Spinal cord (tissue), 10 donors: ENCODE measurements at places on chromosomes 1 and 21. TPM values are rescaled to one million over a fixed set of nuclear protein-coding genes. Genes with fewer than 3 reads are reported as not detected.

DNA sequence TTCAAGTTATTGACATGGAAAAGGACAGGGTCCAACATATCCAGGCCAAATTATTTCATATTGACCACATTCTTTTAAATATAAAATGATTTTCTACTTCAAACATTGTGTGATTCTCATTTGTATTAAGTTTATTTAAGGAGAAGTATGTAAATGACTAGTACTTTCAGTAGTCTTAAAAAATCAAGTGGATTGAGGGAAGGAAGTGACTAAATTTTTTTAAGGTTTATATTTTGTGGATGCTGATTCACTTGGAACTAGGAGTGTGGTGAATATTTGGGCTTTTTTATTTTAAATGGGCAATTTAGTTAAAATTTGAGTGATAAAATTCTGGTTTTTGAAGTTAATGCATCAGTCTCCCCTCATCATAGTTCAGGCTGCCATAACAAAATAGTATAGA is 10.1 kb downstream of the PRRC2C start:
- no peak overlapping the region for H3K27ac ChIP-seq
- H3K4me3 ChIP-seq: no peak overlapping the region
- no peak for DNase-seq
- H3K27me3 ChIP-seq: no peaks in the 10 kb centered on the region
- H3K36me3 ChIP-seq: no peaks in the 10 kb centered on the region
- H3K4me1 ChIP-seq: no peaks in the 10 kb centered on the region

DNA sequence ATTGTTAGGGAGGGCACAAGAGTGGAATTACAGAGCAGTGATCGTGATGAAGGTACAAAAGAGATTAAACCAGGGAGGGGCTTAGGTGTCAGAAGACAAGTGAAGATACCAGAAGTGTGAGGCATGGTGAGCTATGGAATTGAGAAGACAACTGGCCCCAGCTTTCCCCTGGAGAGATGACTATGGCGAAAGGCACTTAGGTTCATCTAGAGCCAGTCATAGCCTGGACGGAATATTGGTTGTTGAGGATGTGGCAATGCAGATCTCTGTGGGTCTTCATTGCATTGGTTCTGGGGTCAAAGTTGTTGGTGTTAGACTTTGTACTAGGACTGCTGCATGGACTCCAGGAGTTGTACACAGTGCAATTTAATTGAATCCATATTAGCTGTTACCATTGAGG is 115.7 kb downstream of the FASLG start:
- no peak overlapping the region for H3K27ac ChIP-seq
- no peak overlapping the region for H3K4me3 ChIP-seq
- no peaks in the 10 kb centered on the region for H3K4me1 ChIP-seq
- DNase-seq: no peak

KCND3 gene
- 9.5 TPM for total RNA-seq

- no peaks in the 10 kb centered on the region for H3K4me1 ChIP-seq
- H3K36me3 ChIP-seq: peaks cover 47% of the 10 kb centered on the region
- no peak overlapping the region for H3K4me3 ChIP-seq
- no peak overlapping the region for H3K27ac ChIP-seq
- no peak for DNase-seq
These were observed 36.0 kb downstream of the PABPC4 start for GRCh38 chr1:39540504-39541031.

DNA sequence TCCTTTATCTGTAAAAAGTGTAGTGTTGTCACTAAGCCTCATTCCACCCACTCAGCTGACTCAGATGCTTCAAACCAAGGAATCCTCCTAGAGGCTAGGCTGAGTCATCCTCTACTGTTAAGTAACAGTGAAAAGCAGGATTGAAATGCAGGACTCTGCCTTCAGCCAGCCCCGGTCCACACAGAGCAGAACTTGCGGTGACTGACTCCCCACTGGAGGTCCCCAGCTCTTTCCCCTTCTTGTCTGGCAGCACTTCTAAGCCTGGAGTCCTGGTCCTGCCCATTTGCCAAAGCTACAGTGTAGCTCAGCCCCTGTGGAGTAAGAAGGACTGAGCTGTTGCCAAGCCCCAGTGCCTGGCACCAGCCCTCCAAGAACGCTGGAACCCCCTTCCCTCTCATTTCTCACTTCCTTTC is 1.7 kb downstream of the RAB7B start:
- H3K27me3 ChIP-seq: no peaks in the 10 kb centered on the region
- H3K4me3 ChIP-seq: no peak overlapping the region
- no peak for DNase-seq
- H3K27ac ChIP-seq: no peak overlapping the region

- no peaks in the 10 kb centered on the region for H3K27me3 ChIP-seq
- DNase-seq: no peak
- no peaks in the 10 kb centered on the region for H3K4me1 ChIP-seq
- no peak overlapping the region for H3K27ac ChIP-seq
- no peak overlapping the region for H3K4me3 ChIP-seq
- H3K36me3 ChIP-seq: no peaks in the 10 kb centered on the region
These were observed 39.3 kb downstream of the CRP start for GRCh38 chr1:159675046-159675445.

DNA sequence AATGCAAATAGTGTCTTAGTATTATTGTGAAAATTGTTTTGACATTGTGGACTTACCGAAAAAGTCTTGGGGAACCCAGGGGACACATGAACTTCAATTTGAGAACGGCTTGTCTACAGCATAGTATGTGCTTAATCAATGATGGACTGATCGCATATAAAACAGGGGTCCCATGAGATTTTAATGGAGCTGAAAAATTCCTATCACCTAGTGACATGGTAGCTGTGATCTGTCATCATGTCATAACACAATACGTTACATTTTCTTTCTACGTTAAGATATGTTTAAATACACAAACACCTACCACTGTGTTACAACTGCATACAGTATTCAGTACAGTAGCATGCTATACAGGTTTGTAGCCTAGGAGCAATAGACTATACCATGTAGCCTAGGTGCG is 153.3 kb upstream of the FOXD3 start:
- no peak for DNase-seq
- H3K27ac ChIP-seq: no peak overlapping the region
- peaks cover 3% of the 10 kb centered on the region for H3K27me3 ChIP-seq
- no peaks in the 10 kb centered on the region for H3K4me1 ChIP-seq
- no peak overlapping the region for H3K4me3 ChIP-seq

IFNLR1 gene
- 0.59 TPM for total RNA-seq

DNA sequence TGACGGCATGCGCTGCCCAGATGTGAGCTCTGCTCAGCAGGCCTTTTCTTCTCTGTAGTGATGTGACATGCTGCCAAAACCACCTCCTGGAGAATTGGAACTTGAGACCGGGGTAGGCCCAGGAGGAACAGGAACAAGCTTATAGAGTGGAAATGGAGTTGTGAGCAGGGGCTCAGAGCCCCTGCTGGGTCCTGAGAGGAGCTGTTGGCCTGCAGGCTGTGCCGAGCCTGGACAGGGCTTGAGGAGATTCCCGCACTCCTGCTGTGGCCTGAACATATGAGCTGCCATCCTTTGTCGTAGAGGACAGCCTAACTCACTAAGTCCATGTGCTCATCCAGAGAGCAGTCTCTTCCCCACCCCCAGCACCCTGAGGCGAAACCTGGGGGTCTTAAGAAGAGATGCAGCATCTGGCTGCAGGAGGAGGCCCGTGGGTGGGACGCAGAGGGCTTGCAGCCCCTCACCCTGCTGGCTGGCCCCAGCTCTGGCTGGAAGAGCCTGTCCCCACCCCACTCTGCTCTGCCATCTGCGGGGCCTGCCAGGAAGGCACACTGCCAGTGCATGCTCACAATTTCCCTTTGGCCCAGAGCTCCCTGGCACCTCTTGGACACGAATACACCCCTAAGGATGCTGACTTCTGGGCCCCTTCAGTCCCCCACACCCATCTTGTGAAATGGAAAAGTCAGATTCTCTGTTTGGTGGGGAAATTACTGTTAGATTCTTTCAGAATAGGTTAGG is 42.5 kb downstream of the PTPRF start:
- no peak overlapping the region for H3K4me3 ChIP-seq
- peaks cover 85% of the 10 kb centered on the region for H3K36me3 ChIP-seq
- H3K27me3 ChIP-seq: no peaks in the 10 kb centered on the region
- H3K4me1 ChIP-seq: peaks cover 66% of the 10 kb centered on the region
- DNase-seq: no peak
- peak overlapping the region; percentile 15 for H3K27ac ChIP-seq

DNA sequence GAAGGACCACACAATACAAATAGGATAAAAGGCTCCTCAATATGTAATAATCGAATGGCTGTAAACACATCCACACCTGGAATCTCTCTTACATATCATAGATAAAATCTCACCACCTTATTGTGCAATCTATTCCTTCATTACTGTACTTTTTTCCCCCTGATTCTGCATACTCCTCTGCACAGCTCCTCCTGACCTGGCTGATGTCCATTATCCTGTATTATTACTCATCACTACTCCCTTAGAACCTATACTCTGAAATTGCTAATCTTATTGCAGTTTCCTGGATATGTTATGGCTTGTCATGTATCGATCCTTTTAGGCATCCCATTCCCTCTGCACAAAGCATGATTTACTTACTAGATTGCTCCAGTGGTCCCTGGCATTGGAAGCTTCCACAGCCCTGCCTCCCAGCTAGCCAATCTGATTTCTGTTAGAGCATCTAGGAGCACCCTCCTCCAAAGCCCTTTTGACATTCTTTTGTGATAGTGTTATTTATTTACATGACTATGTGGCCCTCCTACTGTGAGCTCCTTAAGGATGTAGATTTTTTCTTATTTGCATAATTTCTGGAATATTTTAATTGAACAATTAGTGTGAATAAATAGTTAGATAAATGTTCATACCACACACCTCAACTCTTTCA is 24.2 kb upstream of the PHGDH start:
- no peaks in the 10 kb centered on the region for H3K4me1 ChIP-seq
- H3K36me3 ChIP-seq: no peaks in the 10 kb centered on the region

GRCh38 chr21:33033094-33033951 is 7.6 kb downstream of the OLIG2 start:
- peaks cover 58% of the 10 kb centered on the region for H3K4me1 ChIP-seq
- H3K27me3 ChIP-seq: peaks cover 84% of the 10 kb centered on the region
- H3K27ac ChIP-seq: no peak overlapping the region
- DNase-seq: no peak

- no peaks in the 10 kb centered on the region for H3K36me3 ChIP-seq
- H3K27me3 ChIP-seq: no peaks in the 10 kb centered on the region
- peaks cover 2% of the 10 kb centered on the region for H3K4me1 ChIP-seq
- DNase-seq: no peak
These were observed 4.1 kb downstream of the PIK3R3 start for GRCh38 chr1:46128344-46128743.

DNA sequence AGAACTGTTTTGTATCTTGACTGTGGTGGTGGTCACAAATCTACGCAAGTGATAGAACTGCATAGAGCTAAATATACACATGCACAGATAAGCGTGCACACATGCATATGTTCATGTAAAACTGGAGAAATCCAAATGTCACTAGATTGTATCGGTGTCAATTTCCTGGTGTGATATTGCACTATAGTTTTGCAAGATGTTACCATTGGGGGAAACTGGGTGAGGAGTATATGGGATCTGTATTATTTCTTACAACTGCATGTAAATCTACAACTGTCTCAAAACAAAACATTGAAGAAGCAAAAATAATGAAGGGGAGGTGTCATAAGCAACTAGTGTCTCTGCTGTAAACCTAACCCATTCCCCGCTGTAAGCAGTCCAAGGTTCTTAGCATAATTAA is 30.2 kb downstream of the FAM163A start:
- no peak overlapping the region for H3K27ac ChIP-seq
- DNase-seq: no peak
- no peaks in the 10 kb centered on the region for H3K36me3 ChIP-seq

TMEM82 gene
- not detected for total RNA-seq

DNA sequence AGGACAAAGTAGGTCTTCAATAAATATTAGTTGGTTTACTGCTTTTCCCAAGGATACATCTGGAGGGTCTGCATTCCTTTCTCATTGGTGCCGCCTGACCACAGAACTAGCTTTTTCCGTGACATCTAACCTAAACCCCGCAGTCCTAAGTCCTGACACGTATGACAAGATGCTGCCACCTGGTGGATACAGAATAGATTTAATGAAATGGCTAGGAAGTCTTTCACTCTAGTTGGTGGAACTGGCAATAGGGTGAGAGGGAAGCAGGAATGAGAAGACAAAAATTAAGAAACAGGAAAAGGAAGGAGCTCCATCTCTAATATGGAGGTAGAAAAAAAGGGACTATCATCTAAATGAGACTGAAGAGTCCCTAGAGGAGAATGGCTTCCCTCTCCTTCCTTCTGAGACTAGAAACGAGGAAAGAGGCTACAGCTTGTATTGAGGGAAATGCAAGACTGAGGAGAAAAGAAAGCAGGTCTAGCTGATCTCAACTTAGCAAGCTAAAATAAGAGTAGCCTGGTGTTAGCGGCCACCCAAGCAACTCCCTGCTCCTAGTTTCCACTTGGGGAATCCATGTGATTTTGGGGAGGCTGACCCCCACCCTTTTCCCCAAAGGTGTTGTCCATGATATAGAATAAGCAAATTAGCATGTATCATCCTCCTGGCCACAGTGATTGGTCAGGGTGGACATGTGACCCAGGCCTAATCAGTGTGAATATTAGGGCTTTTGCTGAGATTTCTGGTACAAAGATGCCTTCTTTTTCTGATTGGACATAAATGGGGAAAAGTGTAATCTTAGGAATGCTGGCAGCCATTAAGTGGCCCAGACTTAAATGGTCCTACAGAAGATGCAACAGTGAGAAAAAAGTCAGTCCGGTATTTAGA is 5.9 kb downstream of the RFX5 start:
- no peaks in the 10 kb centered on the region for H3K27me3 ChIP-seq
- peak overlapping the region; percentile 49 for H3K27ac ChIP-seq
- peaks cover 18% of the 10 kb centered on the region for H3K4me1 ChIP-seq

CFHR3 gene
- 0.72 TPM for total RNA-seq

GRCh38 chr21:44817914-44818639 is at the start of gene SUMO3:
Gene SUMO3 (minus strand): TSS chr21:44818062. CDS start chr21:44817968, 94 bp downstream.
- no peak within 1 kb of the TSS for H3K27ac ChIP-seq
- peaks cover 17% of the 10 kb centered on the region for H3K36me3 ChIP-seq
- DNase-seq: peak; percentile 90
- H3K4me3 ChIP-seq: peak within 1 kb of the TSS; percentile 58

GRCh38 chr1:41362357-41362721 is 1.1 kb downstream of the FOXO6 start:
- H3K4me1 ChIP-seq: peaks cover 69% of the 10 kb centered on the region
- H3K27me3 ChIP-seq: peaks cover 11% of the 10 kb centered on the region
- peak overlapping the region; percentile 39 for H3K4me3 ChIP-seq
- no peak for DNase-seq
- peaks cover 3% of the 10 kb centered on the region for H3K36me3 ChIP-seq
